ENCODE measurements at places on chromosomes 2 and 18.

DNA sequence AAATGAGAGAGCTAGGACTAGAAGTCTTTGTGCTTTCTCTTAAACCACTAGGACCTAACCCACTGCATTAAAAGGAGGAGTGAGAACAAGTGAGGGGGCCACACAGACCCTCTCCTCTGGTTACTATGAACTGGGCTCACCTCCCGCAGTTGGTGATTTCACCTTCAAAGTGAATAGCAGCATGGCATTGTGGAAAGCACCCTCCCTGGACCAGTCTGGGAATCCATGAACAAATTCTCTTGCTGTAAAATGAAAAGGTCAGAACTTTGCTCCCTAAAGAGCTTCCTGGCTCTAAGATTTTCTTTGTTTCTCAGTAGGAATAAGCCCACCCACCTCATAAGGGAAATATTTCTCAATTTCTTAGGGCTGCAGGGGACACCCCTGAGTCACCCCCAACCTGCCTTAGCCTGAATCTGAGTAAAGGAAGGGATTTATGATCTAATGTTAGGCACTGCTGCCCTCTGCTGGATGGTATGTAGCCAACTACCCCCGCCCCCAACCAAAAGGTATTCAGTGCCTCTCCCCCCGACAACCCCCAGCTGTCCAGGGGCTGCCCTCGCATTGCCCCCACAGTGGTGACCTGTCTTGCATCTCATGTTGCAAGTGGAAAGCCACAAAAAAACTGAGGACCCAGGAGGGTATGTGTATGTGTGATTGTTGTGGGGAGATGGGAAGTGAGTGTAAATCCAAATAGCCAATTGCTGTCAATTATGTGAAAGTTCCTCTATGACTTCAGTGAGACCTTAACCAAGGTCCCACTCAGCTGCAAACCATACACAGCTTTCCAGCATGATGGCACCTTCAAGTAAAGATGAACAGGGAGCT lies 230.9 kb upstream of the SLC14A2 start:
- no peaks in the 10 kb centered on the region for H3K36me3 ChIP-seq
- peak; percentile 49 for DNase-seq
- H3K27ac ChIP-seq: no peak overlapping the region
- H3K27me3 ChIP-seq: no peaks in the 10 kb centered on the region
- peaks cover 8% of the 10 kb centered on the region for H3K4me1 ChIP-seq

DNA sequence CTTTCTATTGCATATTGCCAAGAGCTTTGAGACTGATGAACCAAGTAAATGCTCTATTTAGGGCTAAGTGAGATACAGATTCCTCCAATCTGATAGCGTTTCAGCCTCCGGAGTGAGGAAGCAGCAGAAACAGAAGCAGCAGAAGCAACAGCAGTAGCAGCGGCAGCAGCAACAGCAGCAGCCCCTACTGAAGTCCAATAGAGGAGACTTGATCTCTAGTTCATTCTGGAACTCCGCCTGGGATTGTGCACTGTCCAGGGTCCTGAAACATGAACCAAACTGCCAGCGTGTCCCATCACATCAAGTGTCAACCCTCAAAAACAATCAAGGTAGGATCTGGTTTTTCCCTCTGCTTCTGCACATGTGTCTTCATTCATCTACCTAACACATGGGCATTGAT lies at the start of gene DPP10:
Gene DPP10, plus strand, starts transcription at position 132 of the 400 bp plus-strand sequence.
- no peak within 1 kb of the TSS for H3K4me3 ChIP-seq
- peak; percentile 51 for DNase-seq
- no peaks in the 10 kb centered on the region for H3K27me3 ChIP-seq
- H3K36me3 ChIP-seq: no peaks in the 10 kb centered on the region
- H3K4me1 ChIP-seq: no peaks in the 10 kb centered on the region
- no peak within 1 kb of the TSS for H3K27ac ChIP-seq

- no peak overlapping the region for H3K4me3 ChIP-seq
- H3K27ac ChIP-seq: no peak overlapping the region
- no peaks in the 10 kb centered on the region for H3K27me3 ChIP-seq
- no peak for DNase-seq
- no peaks in the 10 kb centered on the region for H3K36me3 ChIP-seq
Observed at GRCh38 chr2:129396980-129397599, 582.4 kb upstream of the RAB6C start.

- peaks cover 32% of the 10 kb centered on the region for H3K36me3 ChIP-seq
- no peaks in the 10 kb centered on the region for H3K4me1 ChIP-seq
- no peak overlapping the region for H3K4me3 ChIP-seq
Observed at GRCh38 chr2:70987386-70987785, 7.3 kb downstream of the TEX261 start.

- no peaks in the 10 kb centered on the region for H3K27me3 ChIP-seq
- H3K4me1 ChIP-seq: peaks cover 4% of the 10 kb centered on the region
- H3K27ac ChIP-seq: no peak overlapping the region
- no peaks in the 10 kb centered on the region for H3K36me3 ChIP-seq
Observed at GRCh38 chr2:217456016-217456415, 546.8 kb downstream of the TNS1 start.

DNA sequence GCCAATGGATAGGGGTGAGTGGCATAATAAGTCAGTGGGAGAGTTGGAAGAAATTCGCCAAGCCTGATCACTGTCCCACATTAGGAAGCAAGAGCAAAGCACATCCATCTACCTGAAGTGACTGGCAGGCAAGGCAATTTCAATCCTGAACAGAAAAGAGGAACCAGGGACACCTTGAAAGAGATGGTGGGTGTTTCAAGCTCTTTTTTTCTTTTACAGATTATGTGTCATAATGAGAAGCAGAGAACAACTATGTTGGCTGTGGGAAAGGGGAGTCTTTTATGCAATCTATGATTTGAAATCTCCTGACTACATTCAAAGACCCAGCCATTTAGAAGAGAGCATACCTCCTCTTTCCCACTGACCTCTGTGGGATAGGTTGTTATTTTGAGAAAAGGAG lies 63.5 kb downstream of the TGIF1 start:
- H3K27ac ChIP-seq: no peak overlapping the region
- no peaks in the 10 kb centered on the region for H3K4me1 ChIP-seq
- no peak overlapping the region for H3K4me3 ChIP-seq
- DNase-seq: no peak

- H3K36me3 ChIP-seq: no peaks in the 10 kb centered on the region
- no peaks in the 10 kb centered on the region for H3K4me1 ChIP-seq
- H3K27ac ChIP-seq: no peak overlapping the region
- DNase-seq: no peak
- no peaks in the 10 kb centered on the region for H3K27me3 ChIP-seq
- H3K4me3 ChIP-seq: no peak overlapping the region
Observed at GRCh38 chr18:68172842-68173549, 541.9 kb downstream of the TMX3 start.

- peak overlapping the region; percentile 94 for H3K27ac ChIP-seq
- DNase-seq: peak; percentile 36
- no peaks in the 10 kb centered on the region for H3K36me3 ChIP-seq
- H3K4me3 ChIP-seq: no peak overlapping the region
- no peaks in the 10 kb centered on the region for H3K27me3 ChIP-seq
- peaks cover 4% of the 10 kb centered on the region for H3K4me1 ChIP-seq
Observed at GRCh38 chr18:42183746-42184145, 228.7 kb downstream of the PIK3C3 start.

- H3K4me1 ChIP-seq: no peaks in the 10 kb centered on the region
- H3K27ac ChIP-seq: no peak overlapping the region
- no peak for DNase-seq
- H3K36me3 ChIP-seq: no peaks in the 10 kb centered on the region
- H3K27me3 ChIP-seq: no peaks in the 10 kb centered on the region
Observed at GRCh38 chr2:66948234-66948633, 448.9 kb upstream of the ETAA1 start.

- H3K4me1 ChIP-seq: peaks cover 2% of the 10 kb centered on the region
- DNase-seq: peak; percentile 30
- no peak overlapping the region for H3K4me3 ChIP-seq
- H3K27me3 ChIP-seq: no peaks in the 10 kb centered on the region
- no peak overlapping the region for H3K27ac ChIP-seq
Observed at GRCh38 chr2:102520009-102520408, 47.0 kb downstream of the SLC9A4 start.

GRCh38 chr2:237861875-237862527 lies 2.6 kb downstream of the RAMP1 start:
- DNase-seq: no peak
- H3K27me3 ChIP-seq: peaks cover 8% of the 10 kb centered on the region
- H3K4me1 ChIP-seq: peaks cover 42% of the 10 kb centered on the region
- no peak overlapping the region for H3K27ac ChIP-seq
- H3K4me3 ChIP-seq: no peak overlapping the region

- H3K27ac ChIP-seq: no peak overlapping the region
- no peaks in the 10 kb centered on the region for H3K4me1 ChIP-seq
- no peak overlapping the region for H3K4me3 ChIP-seq
- DNase-seq: no peak
- H3K36me3 ChIP-seq: no peaks in the 10 kb centered on the region
- no peaks in the 10 kb centered on the region for H3K27me3 ChIP-seq
Observed at GRCh38 chr2:198322275-198322674, 517.9 kb downstream of the PLCL1 start.
